Sciatic nerve (tissue), 2 donors: ENCODE measurements at places on chromosomes 12 and 14. TPM values are rescaled to one million over a fixed set of nuclear protein-coding genes. Genes with fewer than 3 reads are reported as not detected.

GRCh38 chr12:128702371-128702770 is 121.4 kb downstream of the SLC15A4 start:
- no peak for DNase-seq

GRCh38 chr12:92365333-92365732 is 219.7 kb upstream of the BTG1 start:
- no peak for DNase-seq

DNA sequence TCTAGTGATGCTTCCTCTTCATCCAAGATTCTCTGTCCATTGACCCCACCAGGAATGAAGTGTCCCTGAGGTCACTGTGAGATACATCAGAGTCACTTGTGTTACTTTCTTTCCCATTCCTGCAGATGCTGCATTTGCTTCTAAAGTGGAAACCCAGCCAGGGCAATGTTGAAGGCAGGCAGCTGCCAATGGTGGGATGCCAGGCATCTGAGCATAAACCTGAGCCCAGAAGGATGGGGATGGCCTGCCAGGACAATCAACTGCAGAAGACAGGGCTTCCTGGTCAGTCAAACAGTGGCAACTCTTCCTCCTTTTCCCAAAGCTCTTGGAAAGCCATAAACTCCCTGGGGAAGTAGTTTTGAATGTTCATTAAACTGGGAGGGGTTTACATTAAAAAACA is 178.0 kb upstream of the TMEM132C start:
- no peak for DNase-seq

Gene RD3L
- total RNA-seq = not detected

DNA sequence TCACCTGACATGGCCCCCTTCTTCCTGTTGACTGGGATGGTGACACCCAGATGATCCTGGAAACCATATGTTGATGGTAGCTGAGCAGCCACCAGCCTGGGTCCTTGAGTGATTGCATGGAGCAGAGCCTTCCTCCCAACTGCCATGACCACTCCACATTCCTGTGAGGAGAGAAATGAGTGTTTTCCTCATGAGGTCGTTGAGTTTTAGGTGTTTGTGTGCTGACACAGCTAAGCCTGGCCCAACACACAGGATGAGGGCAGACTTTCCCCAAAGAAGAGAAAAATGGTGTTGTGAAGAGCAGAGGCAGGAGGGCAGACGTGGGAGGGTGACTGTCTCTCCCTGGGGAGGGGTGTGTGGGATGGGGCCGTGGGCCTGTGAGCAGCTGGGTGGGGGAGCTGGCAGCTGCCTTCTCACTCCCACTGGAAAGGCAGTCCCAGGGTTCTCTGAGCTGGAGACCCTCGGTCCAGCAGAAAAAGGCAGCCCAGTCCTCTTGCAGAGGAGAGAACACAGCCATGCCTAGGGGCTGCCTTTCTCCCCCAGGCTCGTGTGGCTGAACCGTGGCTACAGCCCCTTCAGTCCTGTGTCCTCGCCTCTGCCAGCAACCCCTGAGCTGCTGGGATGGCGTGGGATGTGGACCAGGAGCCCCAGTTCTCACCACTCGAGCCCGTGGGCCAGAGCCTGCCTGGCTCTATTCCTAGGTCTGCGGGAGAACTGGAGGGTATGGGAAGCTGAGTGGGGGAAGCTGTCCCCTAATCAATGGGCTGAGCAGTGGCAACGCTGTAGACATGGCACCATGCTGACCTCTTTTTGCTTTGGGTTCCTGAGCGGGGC is 257.0 kb downstream of the ADGRD1 start:
- DNase-seq = peak; percentile 23

DNA sequence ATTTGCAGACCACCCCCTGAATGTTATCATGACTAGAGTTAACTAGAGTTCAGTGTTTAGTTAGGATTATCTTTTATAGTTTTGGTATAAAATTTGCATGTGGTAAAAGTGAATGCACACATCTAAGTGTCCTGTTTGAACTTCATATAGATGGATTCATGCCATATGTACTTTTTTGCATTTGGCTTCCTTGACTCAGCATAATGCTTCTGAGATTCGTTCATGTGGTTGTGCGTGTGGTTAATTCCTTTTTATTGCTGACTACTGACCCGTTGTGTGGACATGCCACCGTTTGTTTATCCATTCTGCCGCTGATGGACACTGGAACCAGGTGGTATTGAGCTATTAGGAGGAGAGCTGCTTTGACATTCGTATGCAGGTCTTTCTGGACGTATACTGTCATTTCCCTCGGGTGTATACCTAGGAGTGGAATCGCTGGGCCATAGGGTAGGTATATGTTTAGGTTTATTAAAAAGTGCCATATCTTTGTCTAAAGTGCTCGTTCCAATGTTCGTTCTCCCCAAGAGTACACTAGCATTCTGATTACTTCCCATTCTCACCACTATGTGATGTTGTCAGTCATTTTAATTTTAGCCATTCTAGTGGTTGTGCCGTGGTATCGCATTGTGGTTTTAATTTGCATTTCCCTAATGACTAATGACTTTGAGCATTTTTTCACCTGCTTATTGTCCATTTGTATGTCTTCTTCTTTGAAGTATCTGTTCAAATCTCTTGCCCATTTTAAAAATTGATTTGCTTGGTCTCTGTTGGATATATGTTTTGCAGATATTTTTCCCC is 37.7 kb downstream of the RIN3 start:
- no peak for DNase-seq

DNA sequence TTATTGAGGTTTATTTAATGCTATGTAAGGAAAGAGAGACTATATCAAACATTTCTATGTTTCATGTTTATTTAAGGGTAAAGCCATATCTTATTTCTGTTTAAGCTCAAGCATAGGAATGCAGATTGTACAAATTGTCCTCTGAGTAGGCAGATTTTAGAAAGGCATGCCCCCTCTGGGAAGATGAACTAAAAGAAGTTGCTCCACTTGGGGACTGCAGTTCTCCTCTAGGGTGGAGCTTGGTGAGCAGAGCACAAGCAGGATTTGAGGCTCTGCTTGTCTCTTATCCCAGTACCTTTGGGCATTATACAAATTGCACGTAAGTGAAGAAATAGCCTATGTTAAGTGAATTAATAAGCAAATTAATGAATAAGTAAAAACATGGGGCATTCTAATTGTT is 96.2 kb upstream of the PDE3A start:
- no peak for DNase-seq

Gene FAM186B
- total RNA-seq = 0.36 TPM

Gene TAMALIN
- 124 TPM for total RNA-seq

Gene USP5
- 70.1 TPM for total RNA-seq

GRCh38 chr14:43161477-43161876 is 1345.6 kb downstream of the FSCB start:
- no peak for DNase-seq

GRCh38 chr14:61671082-61671481 is 24.2 kb upstream of the HIF1A start:
- no peak for DNase-seq

DNA sequence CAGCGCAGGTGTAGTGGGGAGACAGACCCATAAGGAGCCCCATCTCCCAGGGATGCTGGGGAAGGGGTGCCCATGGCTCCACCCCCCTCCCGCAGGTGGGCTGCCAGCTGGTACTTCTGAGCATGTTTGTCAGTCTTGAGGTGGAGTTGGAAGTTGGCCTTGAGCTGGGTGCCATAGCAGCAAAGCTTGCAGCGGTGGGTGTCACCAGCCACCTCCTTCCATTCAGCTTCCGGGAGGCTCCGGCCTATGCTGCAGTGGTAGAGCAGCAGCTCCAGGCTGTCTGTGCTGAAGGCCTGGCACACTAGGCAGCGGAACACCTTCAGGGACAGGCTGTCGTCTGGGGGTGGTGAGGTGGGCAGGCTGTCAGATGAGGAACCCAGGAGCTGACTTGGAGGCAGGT is 18.9 kb downstream of the ZFHX2 start:
- no peak for DNase-seq

DNA sequence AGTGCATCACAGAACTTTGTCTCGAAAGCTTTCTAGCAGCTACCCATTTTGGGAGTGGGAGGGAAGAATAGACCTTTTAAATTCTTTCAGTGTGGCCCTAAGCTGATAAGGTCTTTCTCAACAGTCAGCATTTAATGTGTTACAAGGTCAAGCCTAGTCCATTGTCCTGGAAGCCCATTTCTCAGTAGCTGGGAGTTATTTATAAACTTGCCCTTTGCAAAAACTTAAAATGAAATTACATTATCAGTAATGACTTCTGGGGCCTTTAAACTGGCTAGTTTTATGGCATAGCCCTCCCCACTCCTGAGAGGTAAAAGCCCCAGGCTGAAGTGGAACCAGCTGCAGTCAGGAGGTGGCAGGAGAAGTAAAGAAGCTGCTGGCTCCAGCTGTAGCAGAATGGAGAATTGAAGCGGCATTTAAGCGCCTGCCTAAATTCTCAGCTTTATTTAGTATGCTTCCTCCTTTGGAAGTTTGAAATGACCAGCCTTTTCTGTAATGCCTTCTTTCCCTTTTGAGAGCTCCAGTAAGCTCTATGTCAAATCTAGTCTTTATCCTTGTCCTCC is 12.4 kb downstream of the COPZ1 start:
- no peak for DNase-seq

GRCh38 chr14:74835645-74836250 is 40.2 kb downstream of the PROX2 start:
- DNase-seq = no peak

Gene GALNT9
- not detected for total RNA-seq

GRCh38 chr12:71900091-71900490 is 38.6 kb upstream of the TPH2 start:
- DNase-seq = no peak

DNA sequence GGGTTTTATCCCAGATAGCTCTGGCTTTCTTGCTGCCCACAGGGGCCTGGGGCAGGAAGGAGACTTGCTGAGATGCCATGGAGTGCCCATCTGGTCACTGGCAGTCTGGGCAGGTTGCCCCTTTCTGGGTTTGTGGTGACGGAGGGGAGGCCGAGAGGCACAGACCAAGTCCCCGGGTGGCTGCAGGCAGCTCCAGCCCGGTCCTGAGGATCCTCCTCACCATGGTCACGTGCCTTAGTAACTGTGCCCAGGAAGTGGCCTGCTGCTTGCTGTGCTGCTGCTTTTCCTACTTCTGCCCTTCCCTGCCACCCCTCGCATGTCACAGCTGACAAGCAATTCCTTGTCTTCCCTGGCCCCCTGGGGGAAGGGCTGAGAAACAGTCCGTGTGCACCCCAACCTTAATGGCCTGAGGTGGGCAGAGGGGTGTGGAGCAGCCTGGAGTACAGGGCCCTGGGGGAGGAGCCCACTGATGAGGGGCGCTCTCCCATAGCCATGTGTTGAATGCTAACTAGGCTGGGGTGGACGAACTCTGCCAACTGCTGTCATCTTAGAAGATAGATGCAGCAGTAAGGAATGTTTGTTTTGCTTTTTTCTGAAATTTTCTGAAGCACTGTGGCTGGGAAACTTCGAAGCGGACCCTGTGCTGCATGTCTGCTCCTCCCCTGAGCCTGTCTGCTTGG is 54.9 kb upstream of the SRSF5 start:
- DNase-seq = peak; percentile 59

- no peak for DNase-seq
Observed at GRCh38 chr12:64058541-64059265, 163.4 kb downstream of the KICS2 start.

- DNase-seq = no peak
Observed at GRCh38 chr14:90534091-90534837, 137.4 kb downstream of the CALM1 start.

Gene DAO
- not detected for total RNA-seq

Gene TAS2R43
- total RNA-seq = 1.7 TPM

DNA sequence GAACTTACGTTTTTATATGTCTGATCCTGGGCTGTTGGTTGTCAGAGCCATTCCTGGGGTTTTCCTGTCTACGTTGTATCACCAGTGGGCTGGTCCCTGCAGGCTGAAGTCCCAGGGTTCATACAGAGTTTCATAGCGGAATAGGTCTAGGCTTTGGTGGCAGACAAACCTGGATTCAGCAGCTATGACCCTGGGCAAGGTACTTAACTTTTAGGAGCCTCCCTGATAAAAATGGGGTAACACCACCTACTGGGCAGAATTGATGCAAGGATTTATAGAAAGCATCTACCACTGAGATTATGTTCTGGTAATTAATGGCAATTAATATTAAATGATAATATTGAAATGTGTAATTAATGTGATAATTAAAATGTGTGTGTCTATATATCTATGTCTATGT is 141.2 kb downstream of the SYNE2 start:
- no peak for DNase-seq

DNA sequence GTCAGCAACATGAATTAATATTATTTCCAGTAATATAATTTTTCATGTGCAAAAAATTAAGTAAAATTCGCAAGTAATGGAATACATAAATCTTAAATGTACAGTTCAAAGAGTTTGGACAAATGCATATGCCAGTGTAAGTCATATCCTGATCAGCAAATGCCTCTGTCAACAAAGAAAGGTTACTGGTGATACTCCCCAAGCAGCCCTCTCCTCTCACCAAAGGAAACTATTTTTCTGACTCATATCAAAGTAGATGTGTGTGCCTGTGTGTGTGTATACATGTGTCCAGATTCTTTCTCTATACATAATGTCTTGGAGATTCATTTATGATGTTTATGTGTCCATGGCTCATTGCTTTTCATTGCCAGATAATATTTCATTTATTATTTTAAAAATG is 1035.0 kb downstream of the SLC16A7 start:
- no peak for DNase-seq

Gene TBX5
- total RNA-seq = not detected

Gene KRT77
- not detected for total RNA-seq

GRCh38 chr12:77578466-77579220 is 252.1 kb upstream of the NAV3 start:
- no peak for DNase-seq

- no peak for DNase-seq
Observed at GRCh38 chr12:40597133-40597532, 95.1 kb upstream of the CNTN1 start.

- no peak for DNase-seq
Observed at GRCh38 chr12:47449797-47450196, 256.0 kb downstream of the RPAP3 start.

Gene PLA2G1B
- not detected for total RNA-seq

Gene SERPINA10
- total RNA-seq = not detected
